ENCODE measurements at places on chromosomes 5 and 9. TPM values are rescaled to one million over a fixed set of nuclear protein-coding genes. Genes with fewer than 3 reads are reported as not detected.

Gene SVEP1
- 139 TPM for total RNA-seq

Gene SV2C
- total RNA-seq: not detected

Gene PCDHA9
- total RNA-seq: not detected

Gene SLC27A6
- total RNA-seq: 0.51 TPM

Gene ACTBL2
- total RNA-seq: not detected
